DMS79 treated with DMSO at 0.1 percent for 48 hours (cell line): ENCODE measurements at places on chromosomes 13 and 19.
A peak's percentile ranks its signal among the peaks of the same experiment; 100 is the strongest.

GRCh38 chr13:20441879-20442278 lies 83.8 kb downstream of the CRYL1 start:
- DNase-seq: no peak

GRCh38 chr19:32816555-32817099 lies 52.9 kb downstream of the SLC7A9 start:
- DNase-seq: peak; percentile 70

DNA sequence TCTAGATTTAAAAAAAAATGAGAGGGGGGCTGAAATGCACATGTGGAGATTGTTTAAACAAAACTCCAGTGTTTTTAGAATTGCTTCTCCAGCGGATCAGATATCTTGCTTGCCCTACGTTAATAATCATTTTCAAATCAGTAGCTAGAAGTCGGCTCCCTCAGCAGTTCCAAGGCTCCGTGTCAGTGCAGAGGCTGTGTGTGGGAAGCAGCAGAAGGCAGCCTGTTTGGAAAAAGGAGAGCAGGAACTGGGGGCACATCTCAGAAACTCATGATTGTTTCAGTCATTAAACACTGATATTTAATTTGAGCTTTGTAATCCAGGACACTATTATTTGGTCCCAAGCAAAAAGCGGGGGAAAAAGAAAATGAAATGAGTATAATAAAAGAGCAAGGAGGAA lies 50.9 kb downstream of the SOX21 start:
- DNase-seq: no peak

DNA sequence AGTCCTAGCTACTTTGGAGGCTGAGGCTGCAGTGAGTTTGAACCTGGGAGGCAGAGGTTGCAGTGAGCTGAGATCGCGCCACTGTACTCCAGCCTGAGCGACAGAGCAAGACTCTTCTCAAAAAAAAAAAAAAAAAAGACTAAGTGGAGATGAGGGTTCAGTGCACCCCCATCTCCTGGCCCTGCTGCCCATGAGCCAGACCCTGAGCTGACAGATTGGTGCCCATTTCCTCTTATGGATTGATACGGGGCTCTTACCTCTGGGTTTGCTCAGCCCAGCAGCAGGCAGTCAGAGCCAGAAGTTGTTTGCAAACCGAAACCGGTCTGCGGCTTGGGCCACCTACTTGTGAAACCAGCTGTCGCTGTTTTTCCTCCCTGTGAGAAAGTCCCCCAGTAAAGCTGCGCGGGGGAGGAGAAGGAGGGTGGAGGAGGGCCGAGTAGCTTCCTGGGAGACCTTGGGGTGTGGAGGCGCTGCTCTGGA lies 36.9 kb downstream of the ARRDC2 start:
- DNase-seq: peak; percentile 78

DNA sequence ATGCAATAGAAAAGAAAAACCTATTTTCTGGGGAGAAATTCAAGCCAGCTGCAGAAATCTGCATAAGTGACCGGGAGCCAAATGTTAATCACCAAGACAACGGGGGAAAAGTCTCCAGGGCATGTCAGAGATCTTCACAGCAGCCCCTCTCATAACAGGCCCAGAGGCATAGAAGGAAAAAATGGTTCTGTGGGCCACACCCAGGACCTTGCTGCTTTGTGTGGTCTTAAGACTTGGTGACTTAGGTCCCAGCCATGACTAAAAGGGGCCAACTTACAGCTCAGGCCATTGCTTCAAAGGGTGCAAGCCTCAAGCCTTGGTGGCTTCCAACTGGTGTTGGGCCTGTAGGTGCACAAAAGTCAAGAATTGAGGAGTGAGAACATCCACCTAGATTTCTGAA lies 2847.6 kb upstream of the PCDH20 start:
- DNase-seq: no peak

DNA sequence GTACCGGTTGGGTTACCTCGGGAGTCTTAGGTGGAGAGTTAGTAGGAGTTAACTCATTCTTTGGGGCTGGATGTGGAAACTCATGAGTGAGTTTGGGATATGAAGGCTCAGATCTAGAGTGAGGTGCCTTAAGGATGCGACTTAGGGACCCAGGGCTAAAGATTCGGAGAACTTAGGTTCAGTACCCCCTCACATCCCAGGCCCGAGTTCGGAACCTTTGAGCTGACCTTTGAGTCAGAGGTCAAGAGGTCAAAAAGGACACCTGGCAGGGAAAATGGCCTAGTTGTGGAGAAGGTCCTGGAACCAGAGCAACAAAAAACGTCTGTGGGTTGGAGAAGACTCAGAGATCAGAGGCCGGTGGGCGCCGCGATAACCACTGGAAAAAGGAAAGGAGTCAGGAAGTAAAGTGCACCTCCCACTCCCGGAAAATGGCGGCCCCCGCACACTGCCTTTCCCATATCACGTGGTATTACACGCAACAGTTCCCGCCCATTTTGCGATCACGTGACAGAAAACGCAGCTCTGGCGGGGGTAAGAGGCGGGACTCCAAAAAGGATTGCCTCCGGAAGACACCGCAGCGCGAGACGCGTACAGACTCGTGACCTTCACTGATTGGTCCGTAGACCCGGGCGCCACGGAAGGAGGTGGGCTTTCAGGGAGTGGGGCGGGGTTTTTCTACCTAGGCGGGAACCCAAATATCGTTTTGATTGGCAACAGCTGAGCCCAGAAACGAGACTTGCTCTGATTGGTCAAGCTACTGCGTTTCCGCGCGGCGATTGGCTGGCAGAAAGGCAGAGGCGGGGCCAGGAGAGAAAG lies at the start of gene ACTMAP:
TSS of gene ACTMAP (minus strand) at position 420 of the 816 bp plus-strand sequence. CDS start 674 bp downstream, outside the sequence.
- peak; percentile 99 for DNase-seq

GRCh38 chr13:53490752-53491151 lies 462.1 kb downstream of the OLFM4 start:
- DNase-seq: no peak

DNA sequence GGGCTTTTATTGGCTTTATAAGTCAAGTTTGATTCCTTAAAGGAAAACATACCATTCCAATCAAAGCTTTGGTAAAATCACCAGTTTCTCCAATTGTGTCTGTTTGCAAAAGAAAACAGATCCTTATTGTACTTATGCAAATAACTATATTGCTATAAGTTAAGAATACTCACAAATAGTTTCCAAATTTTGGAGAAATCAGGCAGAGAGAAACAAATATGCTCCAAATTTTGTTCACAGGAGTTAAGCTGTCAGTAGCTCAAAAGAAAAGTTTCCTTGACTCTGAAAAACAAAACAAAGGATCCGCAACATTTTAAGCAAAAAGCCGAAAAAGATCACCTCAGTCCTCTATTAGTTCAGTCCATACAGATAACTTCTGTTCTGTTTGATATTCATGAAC lies 19.2 kb upstream of the IGFL4 start:
- DNase-seq: no peak

GRCh38 chr13:98267080-98267912 lies 90.2 kb upstream of the RNF113B start:
- DNase-seq: no peak

DNA sequence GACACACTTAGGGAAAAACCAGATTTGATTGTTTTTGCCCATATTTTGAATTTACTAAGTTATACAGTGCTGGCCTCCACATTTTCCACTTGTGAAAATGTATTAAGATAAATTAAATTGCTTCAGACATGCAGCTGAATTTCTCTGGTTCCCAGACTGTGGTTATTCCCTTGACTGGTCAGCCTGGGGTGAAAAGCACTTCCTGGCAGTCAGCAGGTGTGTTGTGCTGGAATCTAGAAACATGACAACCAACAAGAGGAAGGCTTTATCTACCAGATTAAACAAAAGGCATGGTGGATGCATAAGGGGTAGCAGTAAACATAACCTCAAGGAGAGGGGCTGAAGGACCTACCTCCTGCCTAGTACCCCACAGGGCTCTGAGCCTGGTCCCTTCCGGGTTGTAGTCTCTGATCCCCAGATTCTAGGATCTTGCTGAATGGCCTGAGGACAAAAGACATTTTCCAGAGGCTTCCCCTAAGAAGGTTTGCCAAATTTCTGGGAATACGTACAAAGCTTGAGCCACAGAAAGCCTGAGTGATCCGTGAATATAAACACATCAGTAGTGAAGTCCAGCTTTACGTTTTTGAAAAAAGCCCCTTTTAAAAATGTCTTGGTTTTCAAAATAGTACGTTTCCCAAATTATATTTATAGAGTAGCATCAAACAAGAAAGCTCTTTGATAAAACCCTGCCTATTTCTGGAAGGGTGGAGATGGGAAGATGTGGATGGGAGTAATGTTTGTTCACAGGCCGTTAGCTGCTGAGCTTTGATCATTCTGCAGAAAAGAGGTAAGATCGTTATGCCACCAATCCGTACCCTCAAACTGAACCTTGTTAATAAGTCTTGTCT lies 133.4 kb downstream of the LACC1 start:
- no peak for DNase-seq

DNA sequence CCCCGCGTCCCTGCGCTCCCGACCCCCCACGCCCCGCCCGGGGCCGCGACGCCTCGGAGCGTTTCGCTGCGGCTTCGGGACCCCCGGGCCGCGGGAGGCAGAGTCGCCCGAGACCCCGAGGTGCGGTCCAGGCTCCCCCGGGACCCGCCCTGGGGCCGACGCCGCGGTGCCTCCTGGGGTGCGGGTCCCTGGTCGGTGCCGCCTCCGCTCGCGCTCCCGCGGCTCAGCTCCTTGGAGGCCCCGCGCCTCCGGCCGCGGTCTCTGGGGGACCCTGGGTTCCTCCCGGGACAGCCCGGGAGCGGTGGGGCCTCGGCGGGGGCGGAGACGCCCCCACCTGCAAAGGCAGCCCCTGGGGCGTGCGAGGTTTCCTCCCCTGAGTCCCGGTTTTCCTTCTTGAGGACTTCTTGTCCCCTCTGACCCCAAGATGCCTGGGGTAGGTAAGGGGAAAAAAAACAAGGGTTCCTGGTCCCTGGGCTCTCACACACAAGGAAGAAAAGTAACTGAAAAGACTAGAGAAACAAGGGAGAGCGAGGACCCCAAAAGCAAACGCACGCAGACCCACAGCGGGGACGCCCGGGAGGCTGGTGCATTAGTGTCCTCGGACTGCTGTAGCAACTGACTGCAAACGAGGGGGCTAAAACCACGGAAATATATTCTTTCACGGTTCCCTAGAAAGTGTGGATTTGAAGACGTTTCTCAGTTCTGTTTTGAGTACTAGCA lies 740 bp downstream of the ZNF555 start:
- no peak for DNase-seq

DNA sequence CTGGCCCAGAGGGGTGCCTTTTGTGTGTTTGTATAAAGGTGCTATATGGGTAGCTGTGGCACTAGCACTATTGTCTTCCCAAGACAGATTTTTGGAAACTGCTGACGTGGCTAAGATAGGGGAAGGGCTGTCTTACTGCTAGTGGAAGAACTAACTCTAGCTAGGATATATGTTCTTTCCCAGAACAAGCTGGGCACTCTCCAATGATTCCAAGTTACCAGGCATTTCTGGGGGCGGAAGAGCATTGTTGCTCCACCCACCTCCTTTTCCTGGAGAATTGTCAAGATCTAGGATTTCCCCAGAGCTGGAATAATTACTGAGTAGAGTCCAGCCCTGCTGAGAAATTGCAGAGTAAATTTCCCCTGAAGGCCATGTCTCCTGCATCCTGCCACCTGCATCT lies 408.3 kb downstream of the KLF5 start:
- no peak for DNase-seq

GRCh38 chr19:11612816-11613511 lies 15.7 kb downstream of the ZNF627 start:
- no peak for DNase-seq

DNA sequence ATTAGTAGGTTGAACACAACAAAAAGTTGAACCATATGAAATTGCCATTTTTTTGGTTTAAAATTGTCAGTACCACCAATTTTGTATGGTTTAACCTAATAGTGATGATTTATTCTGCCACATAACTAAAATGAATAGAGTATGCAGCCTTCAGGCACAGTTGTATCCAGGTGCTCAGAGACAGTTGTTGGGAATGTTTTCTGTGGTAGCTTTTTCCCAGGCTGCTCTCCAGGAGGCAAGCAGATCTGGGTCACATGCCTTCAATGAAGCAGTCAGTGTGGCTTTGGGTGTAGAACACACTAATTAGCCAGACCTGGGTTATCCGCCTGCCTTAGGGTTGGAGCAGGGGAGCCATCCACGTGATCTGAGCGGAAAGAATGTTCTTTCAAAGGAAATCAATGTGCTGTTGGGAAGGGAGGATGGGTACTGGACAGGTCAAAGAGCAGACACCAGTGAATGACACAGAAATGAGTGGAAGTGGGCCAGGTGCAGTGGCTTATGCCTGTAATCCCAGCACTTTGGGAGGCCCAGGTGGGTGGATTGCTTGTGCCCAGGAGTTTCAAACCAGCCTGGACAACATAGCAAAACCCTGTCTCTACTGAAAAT lies 28.6 kb downstream of the MARK4 start:
- DNase-seq: no peak

GRCh38 chr19:35585848-35586247 lies at the start of gene PMIS2:
TSS of gene PMIS2 (plus strand) at chr19:35586173. CDS start at chr19:35586260, 87 bp downstream.
- DNase-seq: no peak

DNA sequence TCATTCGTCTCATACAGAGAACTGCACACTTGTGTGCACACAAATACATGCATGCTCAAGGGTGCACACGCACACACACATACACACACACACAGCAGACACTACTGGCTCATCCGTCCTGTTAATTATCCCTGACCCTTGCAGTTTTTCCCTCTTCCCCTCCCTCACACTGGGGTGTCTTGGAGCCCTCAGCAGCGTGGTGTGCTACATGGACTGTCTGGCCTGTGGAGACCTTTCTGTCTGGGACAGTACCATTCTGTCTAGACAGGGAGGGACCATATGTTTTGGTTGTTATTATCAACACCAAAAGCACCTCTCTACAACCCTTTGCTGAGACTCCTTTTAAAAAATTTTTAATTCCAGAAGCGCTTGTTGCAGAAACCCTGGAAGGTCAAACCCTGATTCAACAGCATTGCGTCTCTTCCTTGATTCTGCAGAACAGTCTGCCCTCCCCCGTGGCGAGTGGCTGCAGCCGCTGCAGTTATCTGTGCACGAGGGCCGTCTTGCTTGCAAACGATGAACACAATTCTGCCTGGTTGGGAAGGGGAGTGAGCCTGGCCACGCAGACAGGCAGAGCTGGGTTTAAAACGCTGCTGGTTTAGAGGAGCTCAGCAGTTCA lies 374.0 kb downstream of the IRS2 start:
- DNase-seq: no peak

DNA sequence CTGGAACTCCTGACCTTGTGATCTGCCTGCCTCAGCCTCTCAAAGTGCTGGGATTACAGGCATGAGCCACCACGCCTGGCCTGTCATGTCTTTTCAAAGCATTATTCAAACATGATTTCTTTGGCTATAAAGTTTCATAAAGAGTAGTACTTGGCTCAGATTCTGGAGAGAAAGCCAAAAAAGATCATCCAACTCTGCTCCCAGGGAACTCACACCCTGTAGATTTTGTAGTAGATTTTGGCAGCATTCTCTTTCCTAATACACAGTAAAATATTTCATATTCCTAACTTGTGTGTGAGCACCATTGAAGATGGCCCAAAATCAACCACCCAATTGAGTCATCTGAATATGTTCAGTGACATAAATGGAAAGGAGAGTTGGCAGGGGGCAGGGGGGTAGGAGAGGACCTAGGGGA lies 48.4 kb downstream of the CAB39L start:
- no peak for DNase-seq
